ENCODE measurements at places on chromosomes 3 and 15.

GRCh38 chr3:129068291-129068886 lies 7.8 kb downstream of the GP9 start:
- no peak for DNase-seq
- no peak overlapping the region for H3K27ac ChIP-seq
- H3K4me1 ChIP-seq = no peaks in the 10 kb centered on the region
- no peak overlapping the region for H3K4me3 ChIP-seq
- H3K27me3 ChIP-seq = no peaks in the 10 kb centered on the region

GRCh38 chr3:108569336-108569735 lies 19.9 kb downstream of the CIP2A start:
- no peaks in the 10 kb centered on the region for H3K27me3 ChIP-seq
- DNase-seq = no peak
- H3K4me3 ChIP-seq = no peak overlapping the region

DNA sequence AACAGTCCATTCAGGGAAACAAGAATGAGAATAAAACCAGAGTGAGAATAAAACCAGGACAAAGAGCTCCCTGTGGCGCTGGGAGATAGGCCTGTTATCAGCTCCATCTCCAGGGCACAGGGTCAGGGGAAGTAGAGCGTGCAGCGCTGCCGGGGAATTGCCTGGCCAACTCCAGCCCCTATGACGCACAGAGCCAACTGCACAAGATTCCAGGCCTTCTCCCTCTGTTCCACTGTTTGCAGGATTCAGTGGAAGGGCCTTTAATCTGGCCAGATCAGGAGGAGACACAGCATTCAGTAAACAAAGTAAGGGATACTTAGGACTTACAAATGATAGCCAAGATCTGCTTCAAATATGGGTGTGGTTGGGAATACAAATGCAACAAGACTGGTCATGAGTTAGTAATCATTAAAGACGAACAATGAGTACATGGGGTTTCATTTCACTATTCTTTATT lies 49.4 kb downstream of the ITGB5 start:
- H3K36me3 ChIP-seq = peaks cover 5% of the 10 kb centered on the region
- H3K4me3 ChIP-seq = no peak overlapping the region
- no peak for DNase-seq
- no peaks in the 10 kb centered on the region for H3K27me3 ChIP-seq
- H3K27ac ChIP-seq = no peak overlapping the region
- peaks cover 27% of the 10 kb centered on the region for H3K4me1 ChIP-seq

GRCh38 chr15:71202712-71203111 lies 87.4 kb downstream of the THSD4 start:
- H3K36me3 ChIP-seq = no peaks in the 10 kb centered on the region
- no peaks in the 10 kb centered on the region for H3K27me3 ChIP-seq
- H3K4me3 ChIP-seq = no peak overlapping the region
- DNase-seq = no peak

Measured in cardiac muscle cell (in vitro differentiated cells and primary cell).